ENCODE measurements at places on chromosomes 2 and 18.
A peak's percentile ranks its signal among the peaks of the same experiment; 100 is the strongest.

DNA sequence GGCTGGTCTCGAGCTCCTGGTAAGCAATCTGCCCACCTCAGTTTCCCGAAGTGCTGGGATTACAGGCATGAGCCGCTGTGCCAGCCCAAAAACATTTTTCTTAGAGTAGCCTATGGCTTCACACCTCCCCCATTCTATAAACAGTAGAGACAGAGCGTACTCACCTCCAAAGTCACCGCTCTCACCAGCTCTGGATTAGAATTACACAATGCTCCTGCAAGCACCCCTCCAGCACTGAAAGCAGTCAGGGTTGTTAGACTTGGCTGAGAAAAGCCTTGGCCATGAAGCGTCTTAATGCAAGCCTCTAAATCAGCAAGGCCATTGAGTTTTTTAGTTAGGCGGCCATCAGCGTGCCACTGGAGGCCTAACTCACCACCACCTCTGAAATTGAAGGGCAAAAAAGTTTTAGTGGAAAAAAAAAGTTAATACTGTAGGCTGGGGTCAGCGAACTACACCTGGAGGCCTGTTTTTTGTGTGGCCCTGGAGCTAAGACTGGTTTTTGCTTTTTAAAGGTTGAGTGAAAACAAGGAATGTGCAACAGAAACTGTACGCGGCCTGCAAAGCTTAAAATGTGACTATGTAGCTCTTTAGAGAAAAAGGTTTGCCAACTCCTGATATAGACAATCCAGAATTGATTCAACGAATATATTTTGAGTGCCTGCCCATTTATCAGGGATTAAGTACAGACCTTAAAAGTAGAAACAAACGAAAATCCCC is 34.6 kb downstream of the PREPL start:
- no peak for DNase-seq

GRCh38 chr18:35267161-35267651 is 22.8 kb downstream of the ZSCAN30 start:
- DNase-seq, result peak; percentile 49

GRCh38 chr18:7413906-7414305 is 153.2 kb upstream of the PTPRM start:
- DNase-seq, result no peak

GRCh38 chr2:233980955-233981561 is 63.9 kb downstream of the TRPM8 start:
- DNase-seq, result no peak

- DNase-seq, result no peak
These were observed 416.1 kb downstream of the LPIN1 start for GRCh38 chr2:12162269-12163247.

- DNase-seq, result no peak
These were observed 54.8 kb upstream of the HDAC4 start for GRCh38 chr2:239455436-239456203.

- DNase-seq, result no peak
These were observed 265.5 kb downstream of the RPRM start for GRCh38 chr2:153213022-153213421.

DNA sequence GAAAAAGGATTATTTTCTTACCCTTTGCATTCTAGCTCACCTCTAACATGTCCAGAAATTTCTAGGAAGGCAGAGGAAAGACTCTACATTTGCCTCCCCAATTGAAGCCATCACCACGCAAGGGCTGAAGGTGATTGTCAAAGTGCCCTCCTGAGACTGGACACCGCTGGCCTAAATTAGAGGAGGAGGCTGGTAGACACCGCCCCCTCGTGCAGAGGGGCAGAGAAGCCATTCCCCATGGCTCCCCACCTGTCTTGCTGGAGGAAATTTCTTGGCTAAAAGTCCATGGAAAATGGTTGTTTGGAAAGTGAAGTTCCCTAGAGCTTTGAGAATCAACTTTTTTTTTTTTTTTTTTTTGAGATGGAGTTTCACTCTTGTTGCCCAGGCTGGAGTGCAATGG is 31.3 kb upstream of the CREB1 start:
- DNase-seq, result no peak

- no peak for DNase-seq
These were observed 246.8 kb downstream of the IKZF2 start for GRCh38 chr2:212904646-212905045.

DNA sequence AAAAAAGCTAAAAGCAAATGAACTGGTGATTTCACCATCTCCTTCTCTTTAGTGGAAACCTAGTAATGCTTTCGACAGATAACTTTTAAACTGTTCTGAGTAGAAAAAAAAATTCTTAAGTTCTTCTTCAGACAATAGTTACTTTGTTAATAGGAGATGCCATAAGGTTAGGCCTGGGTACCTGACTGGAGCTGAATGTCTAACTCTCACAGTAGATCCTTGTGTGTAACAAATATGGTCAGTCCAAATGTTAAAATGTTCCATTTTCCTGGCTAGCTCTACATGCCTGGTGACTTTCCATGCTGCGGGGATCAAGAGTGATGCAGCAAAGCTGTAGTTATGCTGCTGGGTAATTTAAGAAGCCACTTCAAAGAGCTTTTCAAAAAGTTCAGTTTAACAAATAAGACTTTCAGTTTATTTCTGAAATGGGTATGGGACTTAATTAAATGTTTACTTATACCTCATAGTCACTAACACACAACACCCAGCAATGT is 264.0 kb upstream of the SESTD1 start:
- DNase-seq, result no peak

- DNase-seq, result no peak
These were observed 893.9 kb downstream of the SUCLG1 start for GRCh38 chr2:83565181-83565580.

GRCh38 chr2:95074663-95075439 is 46.8 kb downstream of the MRPS5 start:
- no peak for DNase-seq

GRCh38 chr2:46042207-46042637 is 255.0 kb upstream of the EPAS1 start:
- DNase-seq, result no peak

GRCh38 chr2:201122276-201122675 is 6.3 kb downstream of the CFLAR start:
- DNase-seq, result no peak

DNA sequence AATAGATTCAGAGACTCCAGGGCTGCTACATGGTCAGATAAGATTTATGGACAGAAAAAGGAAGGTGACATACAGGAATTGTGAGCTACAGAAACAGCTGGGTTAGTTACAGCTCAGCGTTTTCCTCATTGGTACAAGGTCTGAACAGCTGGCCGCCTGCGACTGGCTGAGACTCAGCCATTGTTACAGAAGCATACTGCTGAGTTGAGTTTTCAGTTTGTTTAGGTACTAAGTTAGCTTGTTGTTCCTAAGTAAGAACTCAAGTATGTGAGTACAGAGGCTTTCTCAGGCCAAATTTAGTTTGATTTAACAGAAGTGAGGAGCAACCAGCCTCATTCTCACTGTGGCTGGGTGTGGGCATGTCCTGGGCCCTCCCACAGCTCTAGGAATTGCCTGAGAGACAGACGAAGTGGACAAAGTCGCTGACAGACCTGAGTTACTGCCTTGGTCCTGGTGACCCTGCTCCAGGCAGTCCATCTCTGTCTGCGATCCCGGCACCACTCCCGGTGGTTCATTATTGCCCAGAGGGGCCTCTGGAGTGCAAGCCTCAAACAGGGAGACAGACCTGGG is 27.8 kb upstream of the RHOB start:
- no peak for DNase-seq

DNA sequence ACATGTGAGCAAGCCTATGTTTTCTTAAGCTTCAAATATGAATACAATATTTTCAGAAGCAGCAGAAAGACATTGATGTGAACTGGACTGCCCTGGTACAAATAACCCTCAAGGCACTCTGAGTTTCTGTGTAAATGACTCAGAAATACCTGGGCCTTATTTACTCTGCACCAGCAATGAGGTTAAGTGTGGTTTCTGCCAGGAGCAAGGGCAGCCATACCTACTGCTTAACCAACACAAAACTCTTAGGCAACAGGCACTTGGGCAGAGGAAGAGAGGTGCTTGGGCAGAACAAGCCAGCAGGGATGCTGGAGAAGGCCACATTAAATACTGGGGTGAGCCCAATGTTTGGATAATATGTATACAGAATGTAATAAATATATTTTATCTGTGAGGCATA is 29.4 kb upstream of the ARL5A start:
- no peak for DNase-seq

DNA sequence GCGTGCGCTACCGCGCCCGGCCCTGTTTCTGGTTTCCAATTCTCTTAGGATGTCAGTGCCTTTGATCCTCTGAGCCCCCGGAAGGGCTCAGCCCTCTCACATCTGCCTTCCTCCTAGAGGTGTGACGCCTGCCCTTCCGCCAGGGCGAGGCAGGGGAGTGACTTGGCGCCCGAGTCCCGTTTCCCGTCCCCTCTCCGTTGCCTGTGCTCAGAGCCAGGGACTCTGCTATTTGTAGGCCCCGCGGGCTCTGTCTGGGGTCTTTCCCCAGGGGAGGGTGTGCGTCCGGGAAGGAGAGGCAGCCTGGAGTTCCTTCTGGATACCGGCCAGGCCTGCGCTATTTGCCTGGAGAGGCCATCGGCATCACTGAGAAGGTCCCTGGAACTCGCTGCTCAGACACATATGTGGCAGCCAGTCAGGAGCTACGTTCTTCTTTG is 103.7 kb upstream of the TAF1B start:
- DNase-seq, result no peak

DNA sequence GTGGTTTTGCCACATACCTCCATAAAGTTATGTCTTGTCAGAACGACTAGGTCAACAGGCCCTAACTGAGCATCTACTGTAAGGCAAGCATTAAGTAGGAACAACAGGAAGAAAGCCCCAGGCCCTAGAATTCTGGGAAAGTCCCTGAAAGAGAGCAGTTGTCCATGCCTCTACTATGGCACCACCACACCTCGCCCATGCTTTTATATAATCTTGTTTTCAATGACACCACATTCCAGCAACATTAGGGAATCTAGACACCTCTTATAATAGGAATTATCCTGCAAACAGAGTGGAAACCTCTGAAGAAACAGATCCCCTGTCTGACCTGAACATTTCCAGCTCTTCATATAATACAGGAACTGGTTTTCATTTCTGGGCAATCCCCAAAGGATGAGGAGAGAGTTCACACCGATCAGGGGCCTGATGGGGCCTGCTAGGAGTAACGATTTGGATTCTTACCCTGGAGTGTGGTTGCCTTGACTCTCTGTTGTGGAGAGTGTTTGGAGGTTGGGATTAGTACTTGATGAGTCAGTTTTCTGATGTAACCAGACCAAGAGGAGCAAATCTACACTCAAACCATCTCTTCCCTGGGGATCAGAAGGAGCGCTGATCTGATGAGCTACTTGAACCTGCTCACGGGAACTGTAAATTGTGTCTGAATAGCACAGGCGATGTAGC is 31.9 kb upstream of the CEP68 start:
- DNase-seq, result no peak

- DNase-seq, result no peak
These were observed 63.4 kb downstream of the LHCGR start for GRCh38 chr2:48691935-48692691.

DNA sequence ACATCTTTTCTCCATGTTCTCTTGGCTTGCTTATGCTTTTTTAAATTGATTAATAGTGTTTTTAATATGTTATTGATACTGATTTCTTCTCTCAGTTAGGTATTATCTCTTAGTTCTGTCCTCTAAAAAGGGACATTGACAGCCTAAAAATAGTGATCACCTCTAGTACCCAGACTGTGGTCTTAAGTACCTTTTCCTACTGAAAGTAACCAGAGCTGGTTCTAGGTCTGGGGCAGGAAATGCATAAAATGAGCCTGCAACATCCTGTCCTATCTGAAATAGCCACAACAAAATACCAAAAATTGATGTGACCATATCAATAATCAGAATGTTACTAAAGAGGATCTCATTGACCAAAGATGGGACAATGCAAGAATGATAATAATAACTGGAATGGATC is 113.3 kb downstream of the DNAH6 start:
- no peak for DNase-seq

DNA sequence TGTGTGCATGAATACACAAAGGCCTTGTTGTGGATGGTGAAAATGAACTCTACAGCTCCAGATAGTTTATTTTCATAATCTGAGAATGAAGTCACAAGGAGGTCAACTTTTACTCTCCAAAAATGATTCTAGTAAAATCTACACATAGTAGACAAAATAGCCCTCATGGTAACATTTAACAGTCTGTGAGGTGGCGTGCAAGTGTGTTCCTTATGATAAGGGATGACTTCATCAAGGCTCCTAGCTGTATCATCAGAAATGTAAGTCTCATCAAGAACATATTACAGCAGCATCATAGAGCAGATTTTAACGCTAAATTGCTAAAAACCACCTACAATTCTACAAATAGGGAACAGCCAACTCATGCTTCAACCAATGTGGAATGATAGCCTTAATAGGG is 72.3 kb upstream of the RIOK3 start:
- DNase-seq, result no peak

DNA sequence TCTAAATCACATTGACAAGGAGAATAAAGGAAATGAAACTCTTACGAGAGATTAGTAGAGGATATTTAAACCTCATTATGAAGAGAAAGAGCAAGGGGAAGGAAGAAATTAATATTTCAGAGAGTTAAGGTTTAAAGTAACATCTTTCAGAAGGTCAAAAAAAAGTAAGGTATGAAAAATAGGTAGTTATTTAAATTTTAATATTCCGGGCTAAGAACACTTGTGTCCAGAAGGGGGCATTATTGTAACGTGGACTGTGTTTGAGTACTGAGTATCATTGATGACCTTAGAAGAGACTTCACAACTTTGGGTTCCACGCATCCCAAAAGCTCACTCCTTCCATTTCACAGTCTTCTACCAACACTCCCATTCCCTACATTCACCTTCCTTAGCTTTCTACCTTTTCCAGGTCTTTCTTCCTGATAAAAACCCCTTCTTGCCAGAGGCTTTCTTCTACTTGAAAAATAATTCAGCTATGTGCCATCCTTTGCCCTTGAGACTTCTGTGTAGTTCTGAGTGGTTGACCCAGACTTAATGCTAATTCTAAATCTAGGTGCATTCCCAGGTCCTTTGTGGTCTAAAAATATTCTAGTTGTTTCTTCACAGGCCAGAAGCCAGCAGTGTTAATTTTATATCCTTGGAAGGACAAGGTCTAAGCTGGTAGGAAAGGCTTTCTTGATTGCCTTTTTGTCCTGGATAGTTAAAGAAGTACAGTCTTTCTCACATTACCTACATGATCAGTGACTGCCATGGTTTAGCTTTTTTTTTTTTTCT is 16.5 kb downstream of the DYNC1I2 start:
- DNase-seq, result no peak

GRCh38 chr2:27742571-27742970 is 28.9 kb upstream of the MRPL33 start:
- no peak for DNase-seq
